ENCODE measurements at places on chromosomes 4 and X.

DNA sequence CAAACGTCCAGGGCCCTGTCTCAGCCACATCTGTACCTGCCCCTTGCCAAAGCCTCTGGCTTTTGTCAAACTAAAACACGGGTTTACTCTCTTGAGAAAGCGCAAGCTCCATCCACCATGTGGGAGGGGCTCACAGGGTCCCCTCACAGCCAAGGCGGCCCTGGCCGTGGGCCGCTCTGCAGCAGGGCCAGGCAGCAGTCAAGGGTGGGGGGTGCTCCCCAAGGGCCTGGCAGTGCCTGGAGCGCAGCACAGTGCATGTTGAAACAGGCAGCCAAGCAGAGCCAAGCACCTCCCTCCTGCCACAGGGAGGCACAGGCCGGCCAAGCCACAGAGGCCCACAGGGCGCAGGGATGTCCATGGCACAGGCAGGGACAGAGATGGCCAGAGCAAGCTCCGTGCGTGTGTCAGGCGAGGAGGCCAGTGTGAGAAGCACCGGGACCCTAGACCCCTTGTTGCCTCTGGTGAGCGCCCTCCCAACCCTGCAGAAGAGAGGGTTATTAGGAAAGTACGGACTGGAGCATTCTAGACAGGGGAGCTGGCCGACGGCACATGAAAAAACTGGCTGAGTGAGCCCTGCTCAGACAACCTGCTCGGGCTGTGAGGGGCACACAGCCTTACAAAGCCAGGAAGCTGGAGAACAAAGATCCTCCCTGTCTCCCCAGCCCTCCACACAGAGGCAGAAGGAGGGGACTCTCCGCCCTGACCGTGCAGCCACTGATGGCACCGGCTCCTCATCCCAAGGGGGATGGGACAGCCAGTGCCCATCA lies 39.0 kb downstream of the FAM53A start:
- no peak for DNase-seq

- no peak for DNase-seq
Observed at GRCh38 chr4:7309181-7309580, 116.8 kb downstream of the SORCS2 start.

DNA sequence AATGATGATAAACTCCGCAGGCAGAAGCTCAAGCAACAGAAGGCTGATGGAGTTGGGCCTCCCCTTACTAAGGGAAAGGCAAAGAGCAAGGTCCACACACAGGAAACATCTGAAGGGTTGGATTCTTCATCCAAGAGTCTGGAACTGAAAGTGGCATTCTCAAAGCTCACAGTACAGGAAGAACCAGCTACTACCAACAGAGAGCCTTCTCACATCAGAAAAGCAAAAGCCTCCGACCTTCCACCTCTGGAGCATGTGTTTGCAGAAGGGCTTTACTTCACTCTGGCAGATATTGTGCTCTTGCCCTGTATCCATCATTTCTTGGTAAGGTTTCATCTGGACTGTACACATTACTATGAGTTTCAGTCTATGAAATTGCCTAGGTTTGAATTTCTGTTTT lies 10.6 kb downstream of the GSTCD start:
- no peak for DNase-seq

GRCh38 chr4:33407496-33407895 lies 2687.3 kb downstream of the PCDH7 start:
- no peak for DNase-seq

DNA sequence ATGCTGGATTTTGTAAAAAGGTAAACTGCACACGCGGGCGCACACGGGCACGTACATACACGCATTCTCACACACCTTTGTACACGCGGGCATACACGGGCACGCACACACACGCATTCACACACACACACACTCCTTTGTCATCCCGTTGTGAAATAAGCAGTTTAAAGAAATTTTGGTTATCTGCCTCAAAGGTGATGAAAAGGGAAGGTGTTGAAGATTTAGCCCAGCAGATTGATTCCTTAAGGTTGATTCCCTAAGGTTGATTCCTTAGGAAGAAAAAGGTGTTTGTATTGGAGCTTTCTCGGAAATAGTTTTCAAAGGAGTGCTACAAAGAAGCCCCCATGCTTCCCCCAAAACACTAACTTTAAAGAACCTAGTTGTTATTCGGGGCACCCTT lies 693 bp downstream of the ATP10D start:
- no peak for DNase-seq

DNA sequence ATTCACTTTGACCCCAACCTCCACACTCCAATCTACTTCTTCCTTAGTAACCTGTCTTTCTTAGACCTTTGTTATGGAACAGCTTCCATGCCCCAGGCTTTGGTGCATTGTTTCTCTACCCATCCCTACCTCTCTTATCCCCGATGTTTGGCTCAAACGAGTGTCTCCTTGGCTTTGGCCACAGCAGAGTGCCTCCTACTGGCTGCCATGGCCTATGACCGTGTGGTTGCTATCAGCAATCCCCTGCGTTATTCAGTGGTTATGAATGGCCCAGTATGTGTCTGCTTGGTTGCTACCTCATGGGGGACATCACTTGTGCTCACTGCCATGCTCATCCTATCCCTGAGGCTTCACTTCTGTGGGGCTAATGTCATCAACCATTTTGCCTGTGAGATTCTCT lies 344 bp downstream of the OR13H1 start:
- DNase-seq, result no peak

DNA sequence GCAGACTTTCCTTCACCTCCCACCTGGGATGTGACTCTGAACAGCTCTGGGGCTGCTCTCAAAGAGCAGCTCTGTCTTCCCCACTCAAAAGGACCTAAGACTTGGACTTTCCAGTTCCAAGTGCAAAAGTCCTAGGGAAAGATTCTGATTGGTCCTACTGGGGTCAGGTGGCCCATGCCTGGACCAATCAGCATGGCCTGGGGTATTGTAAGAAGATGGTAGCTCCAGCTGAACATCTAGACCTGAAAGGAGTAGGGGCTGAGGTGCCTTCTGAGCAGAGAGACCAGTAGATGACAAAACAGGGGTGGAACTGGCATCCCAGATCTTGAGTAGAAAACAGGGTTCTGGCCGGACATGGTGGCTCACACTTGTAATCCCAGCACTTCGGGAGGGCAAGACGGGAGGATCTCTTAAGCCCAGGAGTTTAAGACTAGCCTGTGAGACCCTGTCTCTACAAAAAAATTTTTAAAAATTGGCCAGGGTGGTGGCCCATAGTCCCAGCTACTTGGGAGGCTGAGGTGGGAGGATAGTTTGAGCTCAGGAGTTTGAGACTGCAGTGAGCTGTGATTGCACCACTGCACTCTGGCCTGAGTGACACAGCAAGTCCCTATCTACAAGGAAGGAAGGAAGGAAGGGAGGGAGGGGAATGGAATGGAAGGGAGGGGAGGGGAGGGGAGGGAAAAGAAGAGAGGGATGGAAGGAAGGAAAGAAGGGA lies 27.4 kb upstream of the MRFAP1 start:
- no peak for DNase-seq

DNA sequence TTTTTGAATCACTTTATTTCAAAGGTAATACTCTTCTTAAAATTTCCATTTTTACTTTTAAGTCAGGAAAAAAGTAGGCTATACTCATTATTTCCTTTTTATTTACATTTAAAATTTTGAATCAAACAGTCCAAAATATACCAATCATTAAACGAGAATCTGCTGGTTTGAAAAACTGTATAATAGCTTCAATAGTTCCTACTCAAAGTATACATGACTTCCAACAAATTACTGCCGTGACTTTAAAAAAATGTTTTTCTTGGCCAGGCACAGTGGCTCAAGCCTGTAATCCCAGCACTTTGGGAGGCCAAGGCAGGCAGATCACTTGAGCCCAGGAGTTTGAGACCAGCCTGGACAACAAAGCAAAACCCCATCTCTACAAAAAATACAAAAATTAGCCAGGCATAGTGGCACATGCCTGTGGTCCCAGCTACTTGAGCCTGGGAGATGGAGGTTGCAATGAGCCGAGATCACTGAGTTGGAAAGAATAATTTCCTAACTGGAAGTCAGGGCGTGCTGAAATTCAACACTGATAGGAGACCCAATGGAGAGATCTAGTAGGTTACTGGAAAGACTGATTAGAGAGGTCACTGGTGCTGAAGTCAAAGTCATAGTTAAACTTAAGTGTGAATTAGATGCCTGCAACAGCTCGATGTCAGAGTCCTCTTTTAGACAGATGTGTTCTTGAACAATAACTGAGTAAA lies 9.0 kb downstream of the KLHL8 start:
- DNase-seq, result no peak

DNA sequence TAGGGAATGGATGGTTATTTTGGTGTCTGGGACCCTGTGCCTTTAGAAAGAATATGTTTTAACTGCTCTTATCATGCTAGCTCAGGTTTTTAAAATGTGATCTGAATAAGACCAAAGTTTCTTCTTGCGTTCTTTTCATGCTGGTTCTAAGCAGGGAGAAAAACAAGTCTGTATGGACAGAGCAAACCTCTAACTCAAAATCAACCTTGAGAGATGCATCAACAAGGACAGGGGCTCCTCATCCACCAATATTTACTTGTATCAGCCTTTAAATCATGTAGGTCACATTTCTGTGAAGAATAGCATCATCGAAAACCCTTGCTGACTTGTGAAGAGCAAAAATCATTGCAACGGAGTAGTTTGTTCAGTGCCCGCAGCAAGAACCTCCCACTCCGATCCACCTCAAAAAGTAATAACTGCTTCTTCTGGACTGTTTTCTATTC lies 1.2 kb downstream of the ATP10D start:
- no peak for DNase-seq

Data from GF-D8 (cell line).